ENCODE measurements at places on chromosomes 7 and 10.

DNA sequence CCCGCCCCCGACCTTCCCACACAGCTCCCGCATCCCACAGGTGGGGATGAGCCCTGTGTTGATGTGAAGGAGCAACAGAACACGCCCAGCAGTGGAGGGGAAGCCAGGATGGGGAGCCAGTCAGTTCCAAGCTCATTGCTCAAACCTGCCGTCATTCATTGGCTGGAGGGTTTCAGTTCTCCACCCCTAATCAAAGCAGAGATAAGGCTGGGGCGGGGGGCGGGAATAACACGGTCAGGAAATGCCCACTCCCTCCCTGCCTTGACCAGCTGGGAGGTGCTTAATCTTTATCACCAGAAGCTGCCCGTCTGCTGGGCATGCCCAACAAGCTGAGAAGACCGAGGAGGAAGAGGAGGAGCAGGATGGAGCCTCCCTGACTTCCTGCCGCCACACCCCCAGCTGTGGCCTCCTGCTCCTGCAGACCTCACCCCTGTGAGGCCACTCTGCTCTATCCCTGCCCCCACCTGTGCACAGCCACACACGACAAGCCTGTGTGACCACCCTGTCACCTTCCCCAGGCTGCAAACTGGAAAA is 265.1 kb downstream of the ZEB1 start:
- no peak for DNase-seq

DNA sequence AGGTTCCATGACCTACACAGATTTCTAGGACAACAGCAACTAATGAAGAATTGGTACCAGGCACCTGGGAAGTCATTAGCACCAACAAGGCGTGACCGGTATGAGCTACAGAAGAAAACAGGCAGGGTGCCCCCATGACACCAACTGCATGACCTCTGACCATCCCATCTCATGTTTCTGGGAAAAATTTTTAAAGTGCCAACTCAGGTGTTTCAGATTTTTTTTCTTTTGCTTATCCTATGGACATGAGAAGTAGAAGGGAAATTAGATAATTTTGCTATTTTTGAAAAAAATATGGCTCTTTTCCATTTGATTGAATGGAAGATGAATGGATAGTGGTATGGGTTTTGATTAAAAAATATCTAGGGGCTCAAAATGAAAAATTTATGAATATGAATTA is 154.8 kb downstream of the NRCAM start:
- no peak for DNase-seq

DNA sequence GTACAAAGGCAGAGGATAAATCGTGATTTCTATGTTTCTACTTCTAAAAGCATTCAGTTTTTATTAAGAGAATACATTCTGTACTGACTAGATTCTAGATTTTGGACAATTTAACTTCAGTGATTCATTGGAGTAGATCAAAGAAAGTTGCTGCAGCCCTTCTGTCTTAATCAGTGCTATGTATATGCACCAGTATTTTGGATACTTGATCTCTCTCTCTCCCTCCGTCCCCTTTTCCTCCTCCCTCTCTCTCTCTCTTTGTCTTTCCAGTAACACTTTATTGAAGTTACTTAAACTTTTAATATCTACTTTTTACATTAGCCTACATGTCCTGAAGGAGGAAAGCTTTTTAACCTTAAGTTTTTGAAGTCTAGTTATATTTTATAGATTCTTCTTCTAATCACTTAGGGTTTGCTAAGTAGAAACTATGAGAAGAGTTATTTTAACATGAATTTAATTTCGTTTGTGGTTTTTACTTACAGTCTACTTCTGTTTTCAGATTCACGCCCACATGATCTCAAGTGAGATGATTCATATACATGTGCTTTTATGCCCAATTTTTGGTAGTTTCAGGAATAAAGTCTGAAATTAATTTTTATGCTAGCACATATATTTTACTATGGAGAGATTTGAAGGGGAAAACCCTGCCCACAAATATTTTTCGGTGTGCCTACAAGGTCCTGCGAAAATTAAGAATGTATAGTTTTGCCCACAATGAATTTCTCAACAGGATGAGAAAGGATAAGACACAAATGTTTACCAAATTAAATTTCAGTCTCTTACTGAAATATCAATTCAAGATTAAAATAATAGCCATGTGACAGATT is 9.1 kb downstream of the MDFIC start:
- no peak for DNase-seq

DNA sequence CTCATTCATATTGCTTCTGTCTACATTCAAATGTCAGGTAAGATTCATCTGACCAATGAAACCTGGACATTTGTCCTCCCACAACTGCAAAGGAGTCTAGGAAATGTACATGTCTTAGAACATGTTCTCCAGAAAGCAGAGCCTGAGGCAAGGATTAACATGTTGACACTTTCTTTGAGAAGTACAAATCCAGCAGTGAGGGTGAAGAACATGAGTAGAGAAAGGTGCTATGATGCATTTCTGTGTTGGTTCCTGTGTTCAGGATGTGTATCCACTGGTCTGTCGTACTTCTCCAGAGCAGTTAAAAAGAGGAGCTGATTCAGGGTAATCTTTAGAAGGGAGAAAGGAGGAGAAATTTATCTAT is 146.0 kb upstream of the AGR3 start:
- DNase-seq = no peak

GRCh38 chr7:103636153-103636552 is 190.1 kb upstream of the SLC26A5 start:
- no peak for DNase-seq

GRCh38 chr7:30984359-30985107 is 20.8 kb downstream of the GHRHR start:
- DNase-seq = no peak

DNA sequence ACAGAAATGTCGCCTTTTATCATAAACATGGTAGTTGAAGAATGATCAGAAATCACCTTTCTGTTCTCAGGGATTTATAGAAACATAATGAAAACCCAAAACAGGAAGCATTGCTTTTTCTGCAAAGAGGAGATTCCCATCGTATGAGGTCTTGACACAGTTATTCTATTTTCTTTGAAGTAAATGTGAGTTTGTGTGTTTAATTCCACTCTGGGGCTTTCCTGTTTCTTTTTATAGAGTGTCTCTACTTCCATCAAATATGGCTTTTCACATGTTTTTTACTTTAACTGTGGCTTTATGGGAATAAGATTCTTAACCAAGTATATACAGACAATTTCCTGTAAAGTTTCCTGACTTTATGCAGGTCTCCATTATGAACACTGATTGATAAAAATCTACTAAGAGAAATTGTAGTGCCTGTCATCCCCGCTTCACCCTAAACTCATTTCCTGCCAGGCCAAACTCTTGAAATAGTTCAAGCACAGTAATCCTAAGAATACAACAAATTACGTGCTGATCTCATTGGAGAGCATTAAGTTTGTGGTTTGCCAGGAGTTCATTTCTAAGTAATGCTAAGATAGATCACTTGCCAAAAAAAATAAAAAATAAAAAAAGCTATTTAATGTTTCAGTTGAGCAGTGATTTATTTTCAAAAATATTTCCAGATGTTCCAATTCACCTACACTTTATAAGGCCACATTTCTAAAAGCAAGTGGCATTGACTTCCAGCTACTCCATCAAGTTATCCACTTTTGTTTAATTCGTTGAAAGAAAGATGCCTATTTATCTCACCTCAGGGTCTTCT is 52.2 kb upstream of the SEC61G start:
- DNase-seq = no peak

DNA sequence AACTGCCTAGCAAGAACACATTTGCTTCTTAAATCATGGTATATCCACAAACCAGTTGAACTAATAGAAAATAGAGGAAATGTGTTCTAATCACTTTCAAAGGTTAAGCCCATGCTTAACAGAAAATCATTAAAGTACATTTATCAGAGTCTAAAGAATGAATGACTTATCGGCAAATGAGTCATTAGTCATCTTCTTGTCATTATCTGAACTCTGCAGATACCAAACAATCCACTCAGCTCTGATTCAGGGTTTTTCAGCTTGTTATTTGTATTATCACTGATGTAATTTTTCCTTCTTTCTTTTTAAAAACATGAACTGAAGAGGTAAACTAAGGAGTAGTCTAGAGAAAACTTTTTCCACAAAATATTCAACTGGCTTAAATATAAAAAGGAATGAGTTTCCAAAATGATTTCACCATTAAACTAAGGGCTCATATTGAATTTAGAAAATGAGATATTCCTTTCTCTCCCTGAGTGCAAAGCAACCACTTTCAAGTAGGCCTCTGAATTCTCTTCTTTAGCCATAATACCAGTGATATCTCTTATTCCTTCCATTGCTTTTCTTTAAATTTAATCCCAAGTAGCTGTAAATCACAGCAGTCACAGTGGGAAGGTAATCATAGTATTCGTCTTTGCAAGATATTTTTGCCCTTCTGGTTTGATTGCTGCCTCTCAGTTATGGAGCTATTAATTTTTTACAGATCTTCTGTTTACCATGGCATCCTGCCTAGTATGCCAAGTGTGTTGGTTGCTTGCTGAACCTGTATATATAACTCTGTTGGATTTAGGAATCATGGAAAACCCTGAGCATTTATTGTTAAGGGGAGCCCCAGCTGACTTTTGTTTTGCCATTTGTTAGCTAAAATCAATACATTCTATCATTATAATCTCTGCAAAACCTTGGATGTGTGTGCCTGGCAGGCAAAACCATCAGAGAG is 125.1 kb downstream of the THSD7A start:
- DNase-seq = no peak

DNA sequence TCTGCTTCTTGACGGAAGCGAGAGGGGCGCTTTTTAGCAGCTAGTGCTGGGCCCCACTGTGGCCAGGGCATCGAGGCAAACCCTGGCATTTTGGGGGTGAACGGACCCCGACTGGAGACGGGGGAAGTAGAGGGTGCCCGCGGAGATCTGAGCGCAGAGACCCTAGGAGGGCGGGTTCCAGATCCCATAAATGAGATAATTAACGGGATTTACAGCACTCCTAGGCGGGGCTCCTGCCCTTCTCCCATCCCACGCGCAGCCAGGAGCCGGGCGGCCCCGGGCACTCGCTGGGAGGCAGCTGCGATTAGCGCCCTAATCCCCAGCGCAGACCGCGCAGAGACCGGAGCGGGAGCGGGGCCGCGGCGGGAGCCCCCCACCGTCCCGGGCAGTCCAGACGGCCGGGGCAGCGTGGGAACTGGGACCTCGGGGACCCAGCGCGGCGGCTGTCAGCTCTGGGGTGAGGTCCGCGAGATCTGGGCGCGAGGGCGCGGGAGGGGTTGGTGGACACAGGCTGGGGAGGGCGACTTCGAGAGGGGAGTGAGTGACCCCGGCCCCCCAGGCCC is 735 bp downstream of the JCAD start:
- DNase-seq = no peak

- no peak for DNase-seq
Observed at GRCh38 chr10:11849911-11850310, 26.8 kb downstream of the PROSER2 start.

DNA sequence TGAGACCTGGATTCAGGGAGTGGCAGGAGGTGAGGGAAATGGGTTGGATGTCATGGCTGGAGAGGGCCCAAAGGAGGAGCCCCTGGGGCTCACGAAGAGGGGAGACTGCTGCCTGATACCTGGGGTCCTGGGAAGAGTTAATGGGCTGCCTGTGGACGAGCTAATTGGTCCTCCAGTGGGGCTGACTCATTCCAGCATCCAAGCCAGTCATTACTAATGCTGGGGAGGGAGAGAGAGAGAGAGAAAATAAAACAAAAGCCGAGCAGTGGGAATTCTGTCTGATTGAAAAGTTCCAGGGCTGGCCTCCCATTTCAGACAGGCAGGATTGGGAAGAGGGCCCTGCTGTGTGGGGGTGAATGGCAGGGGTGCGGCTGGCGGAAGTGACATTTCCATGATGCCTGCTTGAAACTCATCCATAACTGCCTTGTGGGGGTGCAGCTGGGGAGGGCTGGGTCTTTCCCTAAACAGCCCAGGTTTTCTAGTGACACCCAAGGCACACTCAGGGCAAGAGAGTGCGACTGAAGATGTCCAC is 297.8 kb downstream of the RPS24 start:
- DNase-seq = no peak

Measured in stimulated activated CD4-positive, alpha-beta T cell treated with anti-CD3 and anti-CD28 coated beads, Interleukin-1b, Interleukin-23, amount 100 ng/mL, for 48 hours (primary cell).